ENCODE measurements at places on chromosomes 13 and 19. TPM values are rescaled to one million over a fixed set of nuclear protein-coding genes. Genes with fewer than 3 reads are reported as not detected.

The MISP gene
- 19.2 TPM for total RNA-seq

The MYH14 gene
- total RNA-seq, result 195 TPM

The HPN gene
- 16.8 TPM for total RNA-seq

The ZNF568 gene
- total RNA-seq, result 7.1 TPM

GRCh38 chr19:6587998-6588507 is 2.9 kb downstream of the CD70 start:
- H3K36me3 ChIP-seq, result no peaks in the 10 kb centered on the region
- H3K27me3 ChIP-seq, result peaks cover 98% of the 10 kb centered on the region
- DNase-seq, result no peak
- no peak overlapping the region for H3K27ac ChIP-seq
- no peak overlapping the region for H3K4me3 ChIP-seq

DNA sequence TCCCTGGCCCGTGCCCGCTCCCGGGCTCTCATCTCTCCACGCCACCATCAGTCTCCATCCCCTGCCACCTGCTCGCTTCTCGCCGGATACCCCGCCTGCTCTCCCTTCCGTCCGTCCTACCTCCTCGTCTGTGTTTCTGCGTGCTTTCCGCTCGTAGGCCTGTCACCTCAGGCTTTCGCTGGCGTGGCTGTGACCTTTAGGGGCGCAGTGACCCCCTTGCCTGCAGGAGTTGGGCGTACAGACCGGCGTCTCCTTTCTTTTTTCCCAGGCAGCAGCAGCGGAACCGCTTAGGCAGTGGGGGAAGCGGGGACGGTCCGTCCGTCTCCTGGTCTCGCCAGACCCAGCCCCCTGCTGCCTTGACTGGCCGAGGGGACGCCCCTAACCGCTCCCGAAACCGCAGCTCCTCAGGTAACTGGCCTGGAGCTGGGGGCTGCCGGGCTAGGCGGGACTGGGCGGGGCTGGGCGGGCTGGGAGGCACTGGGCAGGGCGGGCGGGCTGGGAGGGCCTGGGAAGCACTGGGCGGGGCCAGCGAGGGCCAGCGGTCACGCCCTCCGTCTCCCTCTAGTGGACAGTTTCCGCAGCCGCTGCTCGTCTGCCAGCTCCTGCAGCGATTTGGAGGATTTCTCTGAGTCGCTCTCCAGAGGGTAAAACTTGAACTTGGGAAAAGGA is 6.3 kb downstream of the PGLYRP1 start:
- H3K4me3 ChIP-seq, result peak overlapping the region; percentile 78
- no peaks in the 10 kb centered on the region for H3K36me3 ChIP-seq
- peak; percentile 95 for DNase-seq

DNA sequence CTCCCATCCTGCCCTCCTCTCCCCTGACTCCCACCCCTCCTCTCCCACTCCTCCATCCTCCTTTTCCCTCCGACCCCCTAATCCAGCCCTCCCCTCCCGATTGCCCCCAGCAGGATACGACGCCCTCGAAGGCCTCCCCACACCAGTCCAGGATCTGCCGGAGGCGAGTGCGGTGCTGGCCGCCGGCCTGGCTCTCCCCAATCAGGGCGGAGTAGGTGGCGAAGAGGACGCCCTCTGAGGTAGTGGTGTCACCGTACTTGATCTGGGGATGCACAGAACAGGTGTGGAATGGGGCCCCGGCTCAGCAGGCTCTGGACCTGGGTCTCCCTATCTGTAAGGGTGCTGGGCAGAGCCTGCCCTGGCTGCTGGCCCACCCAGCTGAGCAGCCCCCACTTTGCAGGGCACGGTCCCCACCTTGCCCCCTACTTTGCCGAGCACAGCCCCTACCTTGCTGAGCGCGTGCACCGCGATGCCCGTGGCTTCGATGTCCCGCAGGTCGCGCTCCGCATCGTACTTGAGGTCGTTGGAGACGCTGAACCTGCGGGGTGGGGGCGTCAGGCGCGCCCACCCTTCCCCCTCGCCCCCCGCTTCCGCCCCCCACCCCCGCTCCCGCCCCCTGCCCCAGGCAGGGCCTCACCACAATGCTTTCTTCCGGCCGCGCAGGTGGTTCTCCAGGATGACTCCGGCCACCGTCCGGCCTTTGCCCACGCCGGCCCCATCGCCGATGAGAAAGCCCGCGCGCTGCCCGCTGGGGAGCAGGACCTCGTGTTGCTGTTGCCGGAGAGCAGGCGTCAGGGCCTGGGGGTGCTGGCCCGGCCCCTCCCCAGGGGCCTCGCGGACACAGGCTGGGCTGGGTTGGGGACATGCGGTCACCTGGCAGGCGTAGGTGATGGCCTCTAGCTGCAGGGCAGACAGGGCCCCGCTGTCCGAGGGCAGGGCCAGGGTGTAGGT is 18.5 kb downstream of the GPX4 start:
- no peaks in the 10 kb centered on the region for H3K36me3 ChIP-seq
- H3K4me3 ChIP-seq, result no peak overlapping the region
- DNase-seq, result no peak

- H3K36me3 ChIP-seq, result no peaks in the 10 kb centered on the region
- no peaks in the 10 kb centered on the region for H3K27me3 ChIP-seq
- no peak overlapping the region for H3K27ac ChIP-seq
- H3K4me1 ChIP-seq, result no peaks in the 10 kb centered on the region
- DNase-seq, result no peak
- no peak overlapping the region for H3K4me3 ChIP-seq
Measured at GRCh38 chr19:14012378-14012915, 6.3 kb upstream of the RFX1 start.

DNA sequence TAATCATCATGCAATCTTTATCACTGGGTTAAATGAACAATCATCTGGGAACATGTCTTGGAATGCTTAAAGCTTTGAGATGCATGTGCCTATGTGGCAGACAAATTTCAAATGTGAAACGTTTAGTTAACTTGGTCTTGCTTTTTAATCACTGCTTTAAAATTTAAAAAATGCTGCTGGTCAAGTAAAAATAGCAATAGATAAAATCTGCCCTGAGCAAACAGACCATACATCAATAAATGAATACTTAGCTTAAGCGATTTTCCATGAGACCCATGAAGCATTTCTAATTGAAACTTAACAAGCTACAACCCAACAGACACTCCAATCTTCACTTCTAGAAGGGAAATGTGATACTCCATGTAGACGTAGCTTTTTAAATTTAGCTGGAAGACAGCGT is 1.9 kb upstream of the KL start:
- no peak overlapping the region for H3K4me3 ChIP-seq
- H3K4me1 ChIP-seq, result peaks cover 5% of the 10 kb centered on the region
- no peaks in the 10 kb centered on the region for H3K36me3 ChIP-seq
- no peak for DNase-seq
- H3K27me3 ChIP-seq, result peaks cover 45% of the 10 kb centered on the region
- H3K27ac ChIP-seq, result peak overlapping the region; percentile 83

DNA sequence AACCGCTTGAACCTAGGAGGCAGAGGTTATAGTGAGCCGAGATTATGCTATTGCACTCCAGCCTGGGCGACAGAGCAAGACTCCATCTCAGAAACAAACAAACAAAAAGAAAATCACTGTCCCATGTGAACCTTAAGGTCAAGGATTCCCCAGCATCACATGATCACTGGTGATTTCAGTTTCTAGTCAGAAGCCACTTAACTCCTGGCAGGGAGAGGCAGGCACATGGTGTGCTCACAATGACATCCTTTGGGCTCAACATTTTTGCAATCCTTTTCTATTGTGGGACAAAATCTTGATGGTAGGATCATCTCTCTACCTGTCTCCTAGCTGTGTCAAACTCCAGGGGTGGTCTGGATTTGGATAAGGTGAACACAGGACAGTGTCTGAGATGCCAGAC is 12.1 kb downstream of the AKAP8 start:
- no peak for DNase-seq
- H3K4me1 ChIP-seq, result no peaks in the 10 kb centered on the region
- no peak overlapping the region for H3K4me3 ChIP-seq

GRCh38 chr19:40811478-40812341 is 12.7 kb downstream of the EGLN2 start:
- H3K4me1 ChIP-seq, result peaks cover 59% of the 10 kb centered on the region
- peak overlapping the region; percentile 73 for H3K27ac ChIP-seq
- H3K27me3 ChIP-seq, result no peaks in the 10 kb centered on the region
- no peak for DNase-seq
- H3K4me3 ChIP-seq, result peak overlapping the region; percentile 24

DNA sequence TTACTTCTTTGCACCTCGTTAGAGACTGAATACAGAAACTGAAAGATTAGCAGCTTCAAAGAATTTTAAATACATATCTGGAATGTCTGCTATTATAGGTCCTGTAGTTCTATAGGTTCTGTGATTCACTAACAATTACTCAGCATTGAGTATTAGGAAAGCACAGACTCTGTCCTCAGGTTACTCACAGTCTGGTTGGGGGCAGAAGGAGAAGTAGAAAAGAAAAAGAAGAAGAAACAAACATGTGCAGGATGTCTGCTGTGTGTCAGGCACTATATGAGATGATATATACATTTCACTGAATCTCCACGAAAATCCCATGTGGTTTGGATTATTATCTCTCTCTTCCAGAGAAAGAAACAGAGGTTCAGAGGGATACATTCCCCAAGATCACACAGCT is 40.1 kb downstream of the SERTM1 start:
- H3K27ac ChIP-seq, result no peak overlapping the region
- no peaks in the 10 kb centered on the region for H3K27me3 ChIP-seq
- no peaks in the 10 kb centered on the region for H3K4me1 ChIP-seq
- no peaks in the 10 kb centered on the region for H3K36me3 ChIP-seq

DNA sequence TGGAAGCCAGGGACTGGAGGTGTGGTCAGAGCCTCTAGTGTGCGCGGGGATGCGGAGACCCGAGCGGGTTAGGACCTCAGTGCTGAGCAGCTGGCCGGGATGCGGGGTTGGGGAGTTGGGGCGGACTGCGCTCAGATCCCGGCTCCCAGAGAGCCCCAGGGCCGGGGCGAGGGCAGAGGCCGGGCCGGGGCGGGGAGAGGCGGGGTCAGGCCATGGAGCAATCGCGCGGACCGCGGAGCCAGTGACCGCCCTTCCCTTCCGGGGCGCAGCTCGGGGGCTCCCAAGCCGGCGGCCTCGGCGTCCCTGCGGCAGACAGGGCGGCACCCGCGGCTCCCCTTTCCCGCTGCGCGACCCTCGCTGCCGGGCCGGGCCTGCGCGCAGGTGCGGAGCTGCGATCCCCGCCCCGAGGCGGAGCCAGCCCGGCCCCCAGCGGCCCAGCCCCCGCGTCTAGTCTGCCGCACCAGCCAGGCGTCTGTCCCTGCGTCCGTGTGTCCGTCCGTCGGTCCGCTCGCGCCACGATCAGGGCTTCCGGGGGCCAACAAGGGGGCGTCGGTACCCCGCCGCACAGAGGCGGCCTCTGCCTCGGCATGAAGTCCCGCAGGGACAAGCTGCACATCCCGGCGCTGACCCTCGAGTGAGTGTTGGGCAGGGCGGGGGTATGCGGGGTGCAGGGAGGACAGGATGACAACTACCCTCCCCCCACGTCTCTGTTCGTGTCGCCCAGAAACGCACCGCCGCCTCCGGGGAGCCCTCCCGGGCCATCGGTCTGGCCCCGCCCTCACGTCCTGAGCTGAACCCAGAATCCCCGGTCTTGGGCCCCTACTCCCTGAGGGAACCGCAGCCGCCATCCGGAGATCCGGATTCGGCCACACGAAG is 12.4 kb downstream of the MAST3 start:
- peaks cover 5% of the 10 kb centered on the region for H3K4me1 ChIP-seq
- H3K27ac ChIP-seq, result peak overlapping the region; percentile 86
- peak; percentile 97 for DNase-seq
- peaks cover 19% of the 10 kb centered on the region for H3K27me3 ChIP-seq
- H3K36me3 ChIP-seq, result peaks cover 17% of the 10 kb centered on the region

DNA sequence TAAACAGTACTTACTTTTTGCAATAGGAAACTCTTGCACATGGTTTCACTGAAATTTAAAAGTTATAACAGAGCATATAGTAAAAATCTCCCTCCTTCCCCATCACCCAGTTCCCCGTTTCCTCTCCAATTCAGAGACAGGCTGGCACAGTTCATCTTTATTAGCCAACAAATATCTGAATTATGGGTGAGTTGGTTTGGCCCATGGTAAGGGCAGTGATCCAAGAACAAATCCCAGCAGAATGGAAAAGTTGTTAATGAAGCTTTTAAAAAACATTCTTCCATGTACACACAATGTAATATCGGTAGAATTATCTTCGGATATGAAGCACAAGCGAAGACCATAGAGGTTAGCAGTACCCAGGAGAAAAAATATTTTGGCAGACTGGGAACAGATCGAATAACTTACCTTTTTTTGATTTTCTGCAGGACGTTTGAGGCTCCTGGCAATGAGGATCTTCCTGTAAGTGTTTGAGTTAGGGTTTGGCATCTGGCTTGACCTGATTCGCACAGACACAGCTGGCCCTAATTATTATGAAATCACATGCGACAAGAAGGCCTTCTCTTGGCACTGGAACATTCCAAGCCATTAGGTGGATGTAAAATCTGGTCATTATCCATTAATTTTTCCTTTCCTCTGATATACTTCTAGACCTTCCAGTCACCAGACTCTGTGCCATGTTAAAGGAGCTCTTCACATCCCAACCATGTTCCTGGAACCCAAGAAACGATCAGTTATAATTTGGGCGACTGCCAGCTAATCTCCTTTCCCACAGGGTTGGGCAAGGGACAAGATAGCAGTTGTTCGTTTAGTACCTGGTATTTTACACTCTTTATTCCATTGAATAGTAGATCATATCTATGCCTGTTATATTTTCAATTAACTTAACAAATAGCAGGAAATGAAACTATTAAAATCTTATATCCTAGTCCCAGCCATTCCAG is 139.4 kb upstream of the TSC22D1 start:
- no peak for DNase-seq
- no peak overlapping the region for H3K4me3 ChIP-seq
- no peaks in the 10 kb centered on the region for H3K27me3 ChIP-seq
- H3K27ac ChIP-seq, result peak overlapping the region; percentile 34
- no peaks in the 10 kb centered on the region for H3K36me3 ChIP-seq

DNA sequence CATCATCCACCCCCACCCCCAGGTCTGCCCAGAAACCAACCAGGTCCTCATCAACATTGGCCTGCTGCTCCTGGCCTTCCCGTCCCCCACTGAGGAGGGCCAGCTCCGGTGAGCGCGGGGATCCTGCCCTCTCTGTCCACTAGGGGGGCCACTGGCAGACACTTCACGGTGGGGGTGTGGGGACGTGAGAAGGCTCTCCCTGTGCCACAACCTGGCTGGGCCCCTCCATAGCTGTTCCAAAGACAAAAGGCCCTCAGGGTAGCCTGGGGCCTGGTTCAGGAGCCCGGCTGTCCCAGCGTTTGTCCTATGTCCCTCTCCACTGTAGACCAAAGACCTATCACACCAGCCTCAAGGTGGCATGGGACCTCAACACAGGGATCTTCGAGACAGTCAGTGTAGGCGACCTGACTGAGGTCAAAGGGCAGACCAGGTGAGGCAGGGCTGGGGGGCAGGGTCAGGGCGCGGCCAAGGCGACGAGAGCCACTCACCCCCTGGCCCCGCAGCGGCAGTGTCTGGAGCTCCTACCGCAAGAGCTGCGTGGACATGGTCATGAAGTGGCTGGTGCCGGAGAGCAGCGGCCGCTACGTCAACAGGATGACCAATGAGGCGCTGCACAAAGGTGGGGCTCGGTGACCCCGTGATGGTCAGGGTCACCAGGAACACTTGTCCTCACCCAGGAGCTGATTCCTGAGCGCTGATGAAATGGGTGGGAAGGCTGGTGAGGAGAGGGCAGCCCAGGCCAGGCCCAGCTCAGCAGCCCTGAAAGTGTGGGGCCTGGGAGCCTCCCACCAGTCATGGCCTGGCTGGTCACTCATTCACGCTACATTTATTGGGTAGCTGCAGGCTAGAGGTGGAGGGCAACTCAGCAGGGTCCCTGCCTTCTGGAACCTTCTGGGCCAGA is 7.9 kb downstream of the DCAF15 start:
- H3K4me1 ChIP-seq, result no peaks in the 10 kb centered on the region
- no peak for DNase-seq
- H3K27ac ChIP-seq, result no peak overlapping the region
- H3K27me3 ChIP-seq, result no peaks in the 10 kb centered on the region
- no peak overlapping the region for H3K4me3 ChIP-seq
- peaks cover 100% of the 10 kb centered on the region for H3K36me3 ChIP-seq

- peak within 1 kb of the TSS; percentile 66 for H3K4me3 ChIP-seq
- peak within 1 kb of the TSS; percentile 96 for H3K27ac ChIP-seq
- peak; percentile 87 for DNase-seq
- peaks cover 6% of the 10 kb centered on the region for H3K4me1 ChIP-seq
Measured at GRCh38 chr13:43878892-43879754, at the start of gene CCDC122. Gene CCDC122, minus strand, starts transcription at chr13:43879740. Its CDS starts 10,364 bp downstream, at chr13:43869376.
